Upper lobe of left lung (tissue), 6 donors: ENCODE measurements at places on chromosomes 5 and 9.

DNA sequence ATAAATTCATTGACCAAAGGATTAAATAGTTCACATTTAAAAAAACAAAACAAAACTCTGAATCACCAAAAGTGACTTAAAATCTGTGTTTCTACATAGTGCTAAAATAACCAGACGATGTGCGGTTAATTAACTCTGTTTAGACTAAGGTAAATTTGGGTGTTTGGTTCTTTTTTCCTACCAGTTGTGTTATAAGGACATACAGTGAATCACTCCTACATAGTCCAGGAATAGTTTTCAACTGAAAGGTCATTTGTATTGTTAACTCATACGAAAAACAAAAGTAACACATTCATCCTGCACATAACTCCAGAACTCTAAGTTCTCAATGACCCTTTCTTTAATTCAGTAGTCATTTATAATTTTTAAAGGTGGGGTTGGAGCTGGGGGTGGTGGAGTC lies 203.7 kb downstream of the GLIS3 start:
- no peaks in the 10 kb centered on the region for H3K36me3 ChIP-seq
- H3K4me3 ChIP-seq: no peak overlapping the region
- DNase-seq: no peak

- no peaks in the 10 kb centered on the region for H3K4me1 ChIP-seq
Observed at GRCh38 chr9:84481636-84482218, 141.2 kb upstream of the SLC28A3 start.

DNA sequence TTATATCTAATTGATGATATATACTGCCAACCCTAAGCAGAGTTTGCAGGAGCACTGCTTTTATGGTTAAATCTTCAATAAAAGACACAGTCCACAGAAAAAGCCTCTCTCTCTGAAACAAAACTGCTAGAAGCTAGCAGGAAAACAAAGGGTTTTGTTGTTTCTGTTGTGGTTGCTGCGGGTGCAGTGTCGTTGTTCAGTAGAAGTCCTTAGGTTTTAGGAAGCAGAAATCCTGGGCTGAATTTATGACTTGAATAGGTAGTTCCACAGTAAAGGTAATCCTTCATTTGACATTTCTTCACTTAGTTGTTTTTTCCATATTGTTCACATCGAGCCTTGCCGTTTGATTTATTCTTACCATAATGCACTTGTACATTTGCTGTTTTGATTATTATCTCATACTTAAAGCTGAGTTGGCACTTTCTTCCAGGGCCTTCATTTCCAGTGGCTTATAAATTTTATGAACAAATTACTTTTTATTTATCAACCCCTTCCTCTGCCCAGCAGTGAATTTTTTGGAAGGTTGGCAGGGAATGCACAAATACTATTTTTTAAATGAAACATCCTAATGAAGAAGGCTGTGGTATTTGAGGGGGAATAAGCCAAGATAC lies 209.6 kb upstream of the SLC30A5 start:
- H3K4me3 ChIP-seq: no peak overlapping the region
- no peaks in the 10 kb centered on the region for H3K36me3 ChIP-seq
- H3K27me3 ChIP-seq: no peaks in the 10 kb centered on the region
- no peak for DNase-seq

- no peaks in the 10 kb centered on the region for H3K36me3 ChIP-seq
- no peak overlapping the region for H3K4me3 ChIP-seq
- H3K27ac ChIP-seq: no peak overlapping the region
- no peaks in the 10 kb centered on the region for H3K27me3 ChIP-seq
- DNase-seq: no peak
- H3K4me1 ChIP-seq: peaks cover 5% of the 10 kb centered on the region
Observed at GRCh38 chr9:2493529-2493928, 128.1 kb upstream of the VLDLR start.

- DNase-seq: no peak
- H3K27me3 ChIP-seq: no peaks in the 10 kb centered on the region
- H3K27ac ChIP-seq: no peak overlapping the region
- H3K4me1 ChIP-seq: peaks cover 18% of the 10 kb centered on the region
- H3K36me3 ChIP-seq: no peaks in the 10 kb centered on the region
Observed at GRCh38 chr9:89436326-89436725, 61.6 kb downstream of the SEMA4D start.

DNA sequence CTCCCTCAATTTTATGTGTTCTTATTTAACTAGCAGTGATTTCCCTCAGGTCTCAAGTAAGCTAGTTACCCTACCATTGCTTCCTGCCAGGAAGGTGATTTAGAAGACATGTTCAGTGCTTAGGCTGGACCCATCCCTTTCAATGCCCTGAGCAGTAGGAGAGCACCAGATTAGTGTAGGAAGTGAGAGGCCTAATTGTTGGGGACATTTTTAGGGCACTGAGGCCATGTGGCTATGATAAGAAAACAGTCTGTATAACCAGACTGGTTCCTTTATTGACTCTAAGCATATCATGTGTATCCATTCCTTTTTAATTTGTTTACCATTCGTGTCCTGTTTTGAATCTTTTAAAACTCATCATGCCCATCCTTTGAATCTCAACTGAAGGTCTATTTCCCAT lies 312.3 kb upstream of the PRR16 start:
- no peak overlapping the region for H3K4me3 ChIP-seq
- no peak for DNase-seq
- no peaks in the 10 kb centered on the region for H3K36me3 ChIP-seq
- no peaks in the 10 kb centered on the region for H3K4me1 ChIP-seq

DNA sequence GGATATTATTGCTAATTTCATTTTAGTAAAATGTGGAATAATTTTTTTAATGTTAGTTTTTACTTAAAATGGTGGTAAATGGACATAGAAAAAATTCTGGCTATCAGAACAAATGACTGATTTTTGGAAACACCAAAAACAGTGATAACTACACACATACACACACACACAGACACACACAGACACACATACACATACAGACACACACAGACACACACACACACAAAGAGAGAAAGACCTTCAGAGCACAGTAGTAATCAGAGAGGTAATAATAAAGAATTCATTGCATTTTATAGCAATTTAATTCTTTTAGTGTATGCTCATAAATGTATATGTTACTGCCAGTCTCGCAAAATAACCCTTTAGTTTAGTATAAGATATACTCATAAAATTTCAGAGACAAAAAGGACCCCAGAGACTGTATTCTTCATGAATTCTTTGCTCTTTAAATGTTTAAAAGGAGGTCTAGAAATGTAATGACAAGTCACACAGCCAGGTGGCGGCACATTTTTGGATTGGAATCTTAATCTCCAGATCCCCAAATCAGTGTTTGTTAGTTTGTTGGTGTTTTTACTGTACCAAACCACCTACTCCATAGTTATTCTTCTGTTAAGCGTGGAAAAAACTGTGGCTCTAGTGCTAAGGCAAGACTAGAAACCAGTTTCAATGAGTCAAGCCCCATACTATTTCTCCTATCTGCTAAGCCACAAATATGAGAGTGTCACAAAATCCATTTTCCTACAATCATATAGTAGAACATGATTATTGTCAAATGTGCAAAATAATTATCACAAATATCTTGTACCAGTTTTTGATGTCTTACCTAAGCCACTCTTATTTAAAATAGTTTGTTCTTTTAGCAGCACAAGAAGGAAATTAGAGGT lies 109.9 kb downstream of the EDIL3 start:
- H3K4me1 ChIP-seq: no peaks in the 10 kb centered on the region
- DNase-seq: peak; percentile 22
- no peak overlapping the region for H3K27ac ChIP-seq
- no peak overlapping the region for H3K4me3 ChIP-seq

DNA sequence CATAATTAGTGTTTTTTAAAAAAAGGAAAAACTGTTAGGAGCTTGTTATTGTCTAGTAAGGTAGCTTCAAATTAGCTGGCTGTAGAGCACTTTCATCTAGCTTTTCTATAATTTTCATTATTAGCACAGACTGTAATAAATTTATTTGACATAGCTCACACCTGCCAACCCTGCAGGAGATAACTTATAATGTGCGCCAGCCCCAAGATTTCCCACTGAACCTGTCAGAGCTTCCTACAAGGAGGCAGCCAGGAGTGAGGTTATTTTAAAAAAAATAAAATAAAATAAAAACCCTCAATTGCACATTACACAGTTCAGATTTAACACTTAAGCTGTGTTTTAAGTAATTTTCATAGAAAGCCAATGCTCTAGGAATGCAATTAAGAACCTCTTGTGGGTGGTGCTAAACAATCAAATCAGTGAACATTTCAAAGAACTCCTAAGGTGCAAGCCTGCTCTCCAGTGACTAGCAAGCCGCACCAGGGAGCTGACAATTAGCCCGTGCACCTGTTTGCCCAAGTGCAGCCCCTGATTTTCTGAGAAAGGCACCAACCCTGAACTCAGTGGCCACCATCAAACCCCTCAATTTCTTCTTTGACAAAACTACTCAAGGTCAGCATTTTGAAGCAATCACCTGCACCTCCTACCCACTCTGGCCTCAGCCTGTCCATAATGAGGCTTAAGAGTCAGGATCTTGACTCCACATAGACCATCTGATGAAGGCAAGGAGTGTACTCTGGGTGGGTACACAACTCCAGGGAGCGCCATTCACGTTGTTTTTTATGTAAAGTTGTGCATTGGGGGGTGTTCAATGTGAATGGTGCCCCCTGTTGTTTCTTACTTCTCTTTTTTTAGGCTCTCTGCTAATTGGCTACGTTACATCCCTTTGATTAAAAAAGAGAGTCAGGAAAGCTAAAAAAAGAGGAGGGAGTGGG lies 385.3 kb upstream of the WWC1 start:
- H3K4me1 ChIP-seq: no peaks in the 10 kb centered on the region
- H3K36me3 ChIP-seq: no peaks in the 10 kb centered on the region
- no peak overlapping the region for H3K4me3 ChIP-seq
- no peaks in the 10 kb centered on the region for H3K27me3 ChIP-seq
- DNase-seq: no peak

DNA sequence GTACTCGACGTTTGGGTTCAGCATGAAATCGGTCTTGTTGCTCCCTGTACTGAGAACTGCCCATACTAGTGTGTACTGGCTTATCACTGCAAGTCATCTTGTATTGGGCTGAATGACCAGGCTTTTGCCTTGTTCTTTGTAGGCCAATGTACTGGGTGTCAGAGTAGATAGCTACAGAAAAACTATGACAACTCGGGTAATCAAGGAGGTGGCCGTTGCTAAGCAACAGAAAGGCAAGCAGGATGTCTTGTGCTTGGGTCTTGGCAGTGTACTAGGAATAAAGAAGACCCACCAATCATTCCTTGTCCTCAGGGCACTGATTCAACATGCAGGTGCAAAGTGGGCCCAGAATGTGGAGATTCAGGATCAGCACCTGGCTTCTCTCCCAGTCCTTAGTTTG lies 11.9 kb upstream of the SHISAL2B start:
- no peak for DNase-seq
- H3K27me3 ChIP-seq: no peaks in the 10 kb centered on the region
- no peaks in the 10 kb centered on the region for H3K4me1 ChIP-seq
- H3K27ac ChIP-seq: no peak overlapping the region

- no peaks in the 10 kb centered on the region for H3K36me3 ChIP-seq
- H3K4me3 ChIP-seq: no peak overlapping the region
- H3K27ac ChIP-seq: no peak overlapping the region
- H3K4me1 ChIP-seq: peaks cover 10% of the 10 kb centered on the region
- DNase-seq: no peak
Observed at GRCh38 chr5:73781107-73781768, 155.2 kb downstream of the ARHGEF28 start.

GRCh38 chr5:104564530-104564929 lies 1001.9 kb upstream of the NUDT12 start:
- no peak overlapping the region for H3K4me3 ChIP-seq
- DNase-seq: no peak
- H3K4me1 ChIP-seq: no peaks in the 10 kb centered on the region
- H3K27ac ChIP-seq: no peak overlapping the region
- H3K36me3 ChIP-seq: no peaks in the 10 kb centered on the region

- no peaks in the 10 kb centered on the region for H3K36me3 ChIP-seq
- H3K4me3 ChIP-seq: no peak overlapping the region
- H3K27me3 ChIP-seq: no peaks in the 10 kb centered on the region
- DNase-seq: no peak
- H3K27ac ChIP-seq: no peak overlapping the region
Observed at GRCh38 chr5:145463634-145464033, 371.5 kb downstream of the PRELID2 start.

DNA sequence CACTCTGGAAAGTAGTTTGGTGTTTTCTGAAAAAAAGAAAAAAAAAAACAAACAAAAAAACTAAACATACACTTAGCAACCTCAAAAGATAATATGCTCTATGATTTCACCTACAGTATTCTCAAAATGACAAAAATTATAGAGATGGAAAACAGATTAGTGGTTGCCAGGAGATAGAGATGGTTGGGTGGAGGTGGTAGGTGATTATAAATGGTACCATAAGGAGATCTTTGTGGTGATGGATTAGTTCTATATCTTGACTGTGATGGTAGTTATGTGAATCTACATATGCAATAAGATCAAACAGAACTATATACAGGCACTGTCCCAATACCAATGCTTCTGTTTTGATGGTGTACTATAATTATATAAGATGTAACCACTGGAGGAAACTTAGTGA lies 32.0 kb downstream of the PTBP3 start:
- H3K27me3 ChIP-seq: no peaks in the 10 kb centered on the region
- no peak overlapping the region for H3K4me3 ChIP-seq
- peaks cover 6% of the 10 kb centered on the region for H3K4me1 ChIP-seq
- no peaks in the 10 kb centered on the region for H3K36me3 ChIP-seq

DNA sequence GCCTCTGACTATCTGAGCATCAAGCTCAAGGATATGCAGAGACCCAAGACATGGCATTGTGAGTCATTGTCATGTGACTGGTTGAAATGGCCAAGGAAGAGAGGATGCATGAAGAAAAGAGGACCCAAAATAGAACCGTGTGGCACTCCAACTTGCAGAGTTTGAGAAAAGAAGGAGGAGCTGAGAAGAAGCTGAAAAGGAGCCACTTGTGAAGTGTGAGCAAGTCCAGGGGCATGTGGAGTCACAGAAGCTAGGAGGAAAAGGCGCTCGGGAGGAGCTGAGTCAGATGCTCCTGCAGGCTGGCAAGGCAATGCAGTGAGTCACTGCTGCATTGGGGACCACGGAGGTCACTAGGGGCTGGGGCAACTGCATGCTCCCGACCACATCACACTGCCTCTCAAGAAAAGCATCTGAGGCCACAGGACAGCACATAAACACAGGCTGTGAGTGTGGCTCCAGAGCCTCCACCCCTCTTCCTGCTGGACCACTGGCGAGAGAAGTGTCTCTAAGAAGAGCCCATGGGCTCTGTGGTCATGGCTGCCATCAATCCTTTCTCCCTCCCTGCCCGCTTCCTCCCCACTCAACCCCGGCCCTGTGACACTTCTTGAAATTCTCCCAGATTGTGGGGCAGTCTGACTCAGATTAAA lies 197.6 kb downstream of the DRD1 start:
- no peak overlapping the region for H3K4me3 ChIP-seq
- H3K4me1 ChIP-seq: no peaks in the 10 kb centered on the region
- no peaks in the 10 kb centered on the region for H3K27me3 ChIP-seq
- H3K27ac ChIP-seq: no peak overlapping the region
- no peaks in the 10 kb centered on the region for H3K36me3 ChIP-seq

DNA sequence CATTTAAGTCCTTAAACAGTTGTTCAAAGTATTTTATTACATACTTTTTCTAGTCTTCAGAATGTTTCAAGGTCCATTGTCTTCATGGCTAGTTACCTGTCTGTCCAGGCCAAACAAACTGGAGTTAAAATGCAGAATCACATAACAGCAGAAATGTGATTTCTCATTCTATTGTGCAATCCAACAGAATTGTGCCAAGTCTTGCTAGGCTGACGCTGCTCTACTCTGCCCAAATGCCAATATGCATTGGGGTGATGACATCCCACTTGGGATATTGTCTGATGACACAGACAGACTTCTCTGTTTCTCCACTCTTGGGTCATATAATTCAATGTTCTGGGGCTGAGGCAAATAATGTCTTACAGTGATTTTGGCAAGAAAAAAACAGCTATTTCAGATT lies 5.2 kb upstream of the SLC22A5 start:
- no peaks in the 10 kb centered on the region for H3K36me3 ChIP-seq
- H3K27me3 ChIP-seq: no peaks in the 10 kb centered on the region
- peaks cover 7% of the 10 kb centered on the region for H3K4me1 ChIP-seq
- peak overlapping the region; percentile 16 for H3K27ac ChIP-seq
- H3K4me3 ChIP-seq: no peak overlapping the region
- DNase-seq: peak; percentile 44
